ENCODE measurements at places on chromosomes 7 and 10. TPM values are rescaled to one million over a fixed set of nuclear protein-coding genes. Genes with fewer than 3 reads are reported as not detected.

Gene CADPS2
- polyA plus RNA-seq: 0.53 TPM

Gene DLX6
- polyA plus RNA-seq: not detected

Gene HECW1
- polyA plus RNA-seq: not detected

Gene ASAH2
- 0.45 TPM for polyA plus RNA-seq

Gene TRIL
- 0.01 TPM for polyA plus RNA-seq
